ENCODE measurements at places on chromosomes 12 and 14. TPM values are rescaled to one million over a fixed set of nuclear protein-coding genes. Genes with fewer than 3 reads are reported as not detected.

- no peak for DNase-seq
Measured at GRCh38 chr14:59247801-59248584, 59.5 kb downstream of the DAAM1 start.

DNA sequence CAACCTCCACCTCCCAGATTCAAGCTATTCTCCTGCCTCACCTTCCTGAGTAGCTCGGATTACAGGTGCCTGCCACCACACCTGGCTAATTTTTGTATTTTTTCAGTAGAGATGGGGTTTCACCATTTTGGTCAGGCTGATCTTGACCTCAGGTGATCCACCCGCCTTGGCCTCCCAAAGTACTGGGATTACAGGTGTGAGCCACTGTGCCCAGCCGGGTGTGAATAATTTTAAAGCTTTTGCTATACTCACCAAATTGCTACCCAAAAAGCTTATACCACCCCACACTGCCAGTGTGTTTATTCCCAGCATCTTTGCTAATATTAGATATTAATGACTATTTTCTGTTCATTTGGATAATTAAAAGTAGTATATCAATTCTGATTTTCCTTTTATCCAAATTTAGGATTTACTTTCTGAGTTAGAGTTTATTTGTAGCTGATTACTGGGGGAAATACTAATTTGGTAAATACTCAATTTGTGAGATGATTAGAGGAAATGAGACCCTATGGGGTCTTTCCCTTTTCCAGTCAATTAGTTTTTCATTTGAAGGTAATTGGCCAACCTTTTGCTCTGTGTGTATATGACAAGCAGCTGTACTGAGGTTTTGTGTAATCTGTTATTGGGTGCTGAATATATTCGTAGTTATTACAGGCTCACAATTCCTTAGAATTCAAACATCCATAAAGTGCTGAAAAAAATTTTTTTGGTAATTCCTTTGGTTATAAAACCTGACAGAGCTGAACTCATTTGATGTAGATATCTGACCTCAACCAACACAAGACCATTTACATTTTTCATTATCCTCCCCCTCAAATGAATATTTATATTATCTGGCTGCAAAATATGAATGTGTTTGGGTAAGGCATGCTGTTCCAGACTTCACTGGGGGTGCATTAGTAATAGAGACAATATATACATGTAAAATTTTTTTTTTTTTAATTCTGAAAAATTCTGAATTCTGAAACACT is 73.6 kb downstream of the ANO6 start:
- DNase-seq: no peak

- no peak for DNase-seq
Measured at GRCh38 chr12:63805704-63806672, 26.3 kb downstream of the RXYLT1 start.

DNA sequence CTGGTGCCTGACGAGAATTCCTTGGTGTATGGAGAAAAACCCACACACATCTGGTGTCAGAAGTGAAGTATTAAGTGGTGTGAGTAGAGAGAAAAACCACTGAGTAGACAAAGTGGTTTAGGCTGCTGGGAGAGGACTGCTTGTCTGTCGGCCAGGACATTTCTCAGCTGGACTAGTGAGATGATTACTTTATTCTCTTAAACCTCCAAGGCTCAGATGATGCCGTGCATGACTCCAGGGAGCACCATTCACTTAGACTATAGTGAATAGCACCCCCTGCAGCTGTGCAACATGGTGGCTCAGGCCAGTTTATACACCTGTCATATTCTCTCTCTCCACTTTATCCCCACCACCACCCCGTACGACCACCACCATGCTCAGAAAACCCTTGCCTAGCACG is 28.5 kb upstream of the NFYB start:
- no peak for DNase-seq

DNA sequence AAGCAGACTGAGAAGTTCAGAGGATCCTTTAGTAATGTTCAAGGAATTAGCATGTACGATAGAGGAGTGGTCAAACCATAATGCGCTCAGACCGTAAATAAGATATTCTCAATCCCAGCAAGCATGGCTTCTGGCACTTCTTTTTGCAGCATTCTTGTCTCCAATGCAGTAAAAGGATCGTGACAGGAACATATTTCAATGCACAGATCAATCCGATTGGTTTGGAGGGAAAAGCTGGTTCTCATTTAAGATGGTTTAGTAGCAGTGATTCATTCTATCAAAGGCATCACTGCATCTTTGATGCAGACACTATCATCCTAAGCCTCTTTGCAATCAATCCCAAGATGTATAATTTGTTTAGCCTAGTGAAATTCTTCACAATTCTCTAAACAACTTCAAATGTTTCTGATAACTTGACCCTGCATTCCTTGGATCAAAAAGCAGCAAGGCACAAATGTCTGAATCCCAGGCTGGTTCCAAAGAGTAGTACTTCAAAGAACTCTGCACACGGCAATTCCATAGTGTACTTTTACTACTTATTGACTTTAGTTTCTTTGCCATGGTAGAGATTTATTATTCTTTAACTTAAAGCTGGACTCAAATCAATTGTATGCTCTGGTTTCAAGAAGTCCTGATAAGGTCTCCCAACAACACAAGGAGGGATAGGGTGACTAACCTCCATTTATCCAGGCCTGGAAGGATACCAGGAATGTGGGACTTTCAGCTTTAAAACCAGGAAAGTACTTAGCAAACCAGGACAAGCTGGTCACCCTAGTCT is 96.8 kb upstream of the MDM1 start:
- DNase-seq: no peak

The RNASE7 gene
- not detected for total RNA-seq

The DCAF5 gene
- total RNA-seq: 11.5 TPM

The NOS1 gene
- not detected for total RNA-seq

The RNASE1 gene
- total RNA-seq: 14.6 TPM

The NOXRED1 gene
- 0.20 TPM for total RNA-seq

The MUCL1 gene
- not detected for total RNA-seq
